Frontal cortex (tissue), 4 donors: ENCODE measurements at places on chromosomes 13 and 19. TPM values are rescaled to one million over a fixed set of nuclear protein-coding genes. Genes with fewer than 3 reads are reported as not detected.
A peak's percentile ranks its signal among the peaks of the same experiment; 100 is the strongest.

DNA sequence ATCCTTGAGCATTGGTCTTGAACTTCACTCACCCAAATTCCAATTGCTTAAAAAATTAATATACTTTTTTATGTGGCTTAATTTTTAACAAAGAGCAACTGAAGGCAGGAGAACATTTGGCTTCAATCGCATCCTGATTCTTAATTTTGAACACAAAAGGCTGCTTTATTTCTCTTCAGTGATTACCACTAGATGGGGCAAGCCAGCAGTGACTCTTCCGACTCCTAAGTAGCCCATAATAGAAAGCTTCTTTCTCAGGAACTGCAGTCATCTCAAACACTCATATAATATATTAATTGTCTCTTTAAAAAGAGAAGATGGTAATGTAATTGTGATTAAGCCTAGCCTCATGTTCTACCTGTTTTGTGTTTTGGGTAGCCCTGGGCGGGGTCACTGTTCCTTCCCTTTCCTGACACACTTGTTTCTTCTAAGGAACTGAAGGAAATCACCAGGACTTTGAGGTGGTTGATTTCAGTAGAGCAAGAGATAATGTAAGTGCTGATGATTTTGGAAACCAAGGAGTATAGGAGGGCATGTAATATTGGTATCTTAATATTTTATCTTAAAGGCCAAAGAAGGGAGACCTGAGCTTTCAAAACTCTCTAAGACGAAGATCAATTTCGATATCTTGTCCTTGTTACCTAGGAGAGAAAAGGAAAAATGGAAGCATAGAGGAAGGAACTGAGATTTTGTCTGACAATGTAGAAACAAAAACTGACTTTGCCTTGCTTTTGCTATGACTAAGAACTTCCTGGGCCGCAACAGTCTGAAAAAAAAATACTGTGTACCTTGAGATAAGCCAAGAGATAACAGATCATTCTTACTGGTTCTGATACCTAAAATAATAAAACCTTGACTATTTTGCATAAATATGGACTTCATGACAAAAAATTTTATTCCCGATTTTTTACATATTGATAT is 73.1 kb downstream of the TNFSF13B start:
- DNase-seq: peak; percentile 18

DNA sequence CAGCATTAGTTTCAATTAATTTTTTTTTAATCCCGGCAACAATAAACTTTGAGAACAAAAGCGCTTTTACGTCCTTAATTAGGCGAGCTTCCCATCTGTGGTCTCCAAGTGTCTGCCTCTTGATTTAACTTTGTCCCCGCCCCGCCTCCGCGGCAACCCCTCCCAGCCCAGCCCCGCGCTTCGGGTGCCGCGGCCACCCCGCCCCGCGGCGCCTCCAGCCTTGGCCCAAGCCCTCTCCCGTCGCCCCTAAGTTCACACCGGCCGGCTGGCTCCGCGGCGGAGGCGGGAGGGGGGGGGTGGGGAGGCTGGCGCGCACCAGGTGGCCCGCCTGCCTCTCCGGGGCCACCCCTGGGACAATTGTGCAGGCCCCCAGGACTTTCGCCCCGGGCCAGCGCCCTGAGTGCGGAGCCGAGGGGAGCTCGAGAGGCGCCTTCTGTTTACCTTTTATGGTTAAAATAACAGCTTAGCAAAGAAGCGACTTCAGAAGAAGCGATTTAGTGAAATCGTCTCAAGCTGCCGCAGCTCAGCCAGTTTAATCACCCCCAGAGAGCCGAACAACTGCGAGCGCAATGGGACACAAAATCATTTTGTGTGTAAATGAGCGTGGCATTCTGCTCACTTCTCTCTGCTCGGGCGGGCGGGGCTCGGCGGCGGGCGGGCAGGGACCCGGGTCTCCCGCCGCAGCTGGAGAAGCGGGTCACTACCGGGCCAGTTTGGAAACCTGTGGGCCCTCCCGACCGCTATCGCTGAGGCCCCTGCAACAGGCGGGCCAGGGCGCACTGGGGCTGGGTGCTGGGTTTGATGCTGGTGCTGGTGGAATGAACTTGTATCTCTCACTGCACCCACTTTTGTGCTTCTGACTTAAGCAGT is 1.4 kb downstream of the KCTD15 start:
- DNase-seq: no peak

DNA sequence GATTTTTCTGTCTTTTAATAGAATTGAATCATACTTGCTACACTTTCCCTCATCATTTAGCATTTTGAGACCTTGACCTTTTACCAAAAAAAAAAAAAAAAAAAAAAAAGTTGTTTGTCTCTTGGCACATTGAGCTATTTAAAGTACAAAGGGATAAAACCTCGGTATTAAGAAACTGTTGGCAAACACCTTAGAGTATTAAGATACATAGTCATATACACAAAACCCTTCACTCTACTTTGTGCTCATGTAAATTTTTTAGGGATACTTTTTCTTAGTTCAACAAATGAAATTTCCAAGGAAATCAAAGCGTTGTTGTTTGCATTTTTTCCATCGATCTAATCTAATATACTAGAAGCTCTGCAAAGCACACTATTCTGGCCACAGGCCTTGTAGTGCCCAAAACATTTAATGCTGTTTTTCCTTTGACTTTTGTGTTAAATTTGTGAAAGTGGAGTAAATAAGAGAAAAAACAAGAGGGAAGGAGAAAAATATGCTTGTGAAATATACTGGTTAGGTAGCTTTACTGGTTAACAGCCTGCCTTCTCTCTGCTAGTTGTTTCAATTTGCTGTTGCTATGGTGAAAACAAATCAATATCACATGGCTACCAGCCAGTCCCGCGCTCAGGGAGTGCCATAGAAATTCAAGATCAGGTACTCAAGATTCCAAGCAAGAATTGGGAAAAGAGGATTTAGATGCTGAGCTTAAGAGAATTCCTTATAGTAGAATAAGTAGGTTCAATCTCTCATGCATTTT is 2.6 kb downstream of the MBNL2 start:
- no peak for DNase-seq

The CDC42EP5 gene
- total RNA-seq: 4.1 TPM

The ZNF492 gene
- 4.1 TPM for total RNA-seq
